ENCODE measurements at places on chromosomes 4 and X.

- DNase-seq: no peak
Measured at GRCh38 chrX:56765811-56766553, 36.9 kb downstream of the NBDY start.

- DNase-seq: no peak
Measured at GRCh38 chrX:120228187-120228908, 22.3 kb upstream of the ZBTB33 start.

GRCh38 chr4:119244832-119245231, 32.3 kb downstream of the USP53 start:
- DNase-seq: no peak

DNA sequence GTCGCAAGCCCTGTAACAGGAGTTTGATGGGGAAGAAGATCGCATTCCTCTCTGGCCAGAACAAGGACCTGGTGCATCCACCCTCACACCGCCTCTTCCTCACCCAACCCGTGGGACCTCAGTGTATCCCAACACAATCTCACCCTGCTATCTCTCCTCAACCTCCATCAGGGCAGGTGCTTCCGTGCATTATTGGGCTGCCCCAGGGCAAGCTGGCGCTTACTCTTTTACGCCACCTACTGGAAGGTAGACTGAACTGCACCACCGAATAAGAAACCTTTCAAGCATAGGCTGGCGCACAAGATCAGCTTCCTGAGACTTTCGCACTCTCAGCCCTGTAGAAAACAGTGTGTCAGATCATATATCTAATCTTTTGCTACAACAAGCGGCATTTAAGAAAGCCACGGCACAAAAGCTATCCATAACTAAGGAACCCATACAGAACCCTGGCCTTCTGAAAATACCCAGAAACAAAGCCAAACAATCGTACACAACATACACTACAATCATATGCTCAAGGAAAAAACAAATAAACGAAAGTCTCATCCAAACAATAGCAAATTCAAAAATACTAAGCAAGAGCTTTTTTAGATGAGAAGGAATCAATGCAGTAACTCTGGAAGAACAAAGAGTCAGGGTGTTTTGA, 209.3 kb downstream of the UGT8 start:
- no peak for DNase-seq

- no peak for DNase-seq
Measured at GRCh38 chr4:110195561-110196205, 2.7 kb downstream of the ELOVL6 start.

DNA sequence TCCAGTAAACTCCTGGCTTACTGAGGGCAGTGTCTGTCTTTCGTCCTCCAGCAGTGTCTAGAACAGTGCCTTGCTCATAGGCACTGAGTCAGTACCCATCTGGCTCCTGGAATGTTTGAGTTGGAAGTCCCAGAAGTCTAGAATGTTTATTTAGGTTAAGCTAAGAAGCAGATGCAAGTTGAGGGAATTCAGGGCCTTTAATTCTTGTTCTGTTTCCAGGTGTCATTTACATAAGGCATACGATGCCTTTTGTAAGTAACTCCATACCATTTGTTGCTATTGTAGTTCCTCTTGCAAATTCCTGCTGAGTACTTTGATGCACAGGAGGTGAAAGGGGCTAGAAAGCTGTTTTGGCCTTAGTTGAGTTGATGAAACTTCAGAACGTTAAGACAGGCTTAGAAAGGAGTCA, 22.2 kb downstream of the ARHGAP10 start:
- no peak for DNase-seq

DNA sequence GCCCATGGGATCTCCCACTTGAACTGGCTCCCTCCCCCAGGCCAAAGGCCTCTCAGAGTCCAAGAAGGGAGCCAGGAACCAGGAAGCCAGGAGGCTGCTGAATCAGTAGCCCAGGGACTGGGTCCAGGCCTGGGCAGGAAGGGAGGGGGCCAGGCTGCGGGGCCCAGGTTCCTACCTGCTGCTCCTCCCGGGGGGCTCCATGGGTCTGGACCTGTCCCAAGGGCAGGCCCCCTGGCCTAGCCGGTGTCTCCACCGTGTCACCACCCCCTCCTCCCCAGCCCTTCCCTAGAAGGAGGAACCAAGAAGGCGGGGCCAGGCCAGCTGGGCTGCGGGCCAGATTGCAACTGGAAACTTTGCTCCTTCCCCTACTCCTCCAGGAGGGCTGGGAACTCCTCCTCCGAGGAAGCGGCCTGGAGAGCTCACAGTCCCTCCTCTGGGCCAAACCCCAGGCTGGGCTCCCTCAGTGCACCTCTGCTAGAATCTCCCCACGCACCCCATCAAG, at the start of gene IQSEC2:
Gene IQSEC2, minus strand, starts transcription at position 264 of the 502 bp plus-strand sequence.
- peak; percentile 37 for DNase-seq

- DNase-seq: no peak
Measured at GRCh38 chrX:33001107-33001506, 210.2 kb downstream of the DMD start.

DNA sequence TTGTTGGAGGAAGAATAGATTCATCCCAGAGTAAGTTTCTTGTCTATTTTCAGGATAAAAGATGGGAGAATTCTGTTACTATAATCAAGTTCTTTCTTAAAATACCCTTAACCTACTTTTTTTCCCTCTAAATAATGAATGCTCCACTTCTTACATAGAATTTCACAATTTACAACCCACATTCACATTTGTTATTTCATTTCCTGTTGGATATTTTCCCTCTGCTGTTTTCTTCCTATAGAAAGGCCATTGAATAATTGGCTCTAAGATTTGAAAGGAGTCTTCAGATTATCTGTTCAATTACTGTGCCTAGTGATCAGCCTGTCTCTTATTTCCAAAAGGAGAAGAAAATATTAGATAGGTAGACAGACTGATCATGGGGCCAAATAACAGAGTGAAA, 79.7 kb downstream of the CPE start:
- no peak for DNase-seq

GRCh38 chr4:5958199-5958735, 60.0 kb downstream of the C4orf50 start:
- no peak for DNase-seq

DNA sequence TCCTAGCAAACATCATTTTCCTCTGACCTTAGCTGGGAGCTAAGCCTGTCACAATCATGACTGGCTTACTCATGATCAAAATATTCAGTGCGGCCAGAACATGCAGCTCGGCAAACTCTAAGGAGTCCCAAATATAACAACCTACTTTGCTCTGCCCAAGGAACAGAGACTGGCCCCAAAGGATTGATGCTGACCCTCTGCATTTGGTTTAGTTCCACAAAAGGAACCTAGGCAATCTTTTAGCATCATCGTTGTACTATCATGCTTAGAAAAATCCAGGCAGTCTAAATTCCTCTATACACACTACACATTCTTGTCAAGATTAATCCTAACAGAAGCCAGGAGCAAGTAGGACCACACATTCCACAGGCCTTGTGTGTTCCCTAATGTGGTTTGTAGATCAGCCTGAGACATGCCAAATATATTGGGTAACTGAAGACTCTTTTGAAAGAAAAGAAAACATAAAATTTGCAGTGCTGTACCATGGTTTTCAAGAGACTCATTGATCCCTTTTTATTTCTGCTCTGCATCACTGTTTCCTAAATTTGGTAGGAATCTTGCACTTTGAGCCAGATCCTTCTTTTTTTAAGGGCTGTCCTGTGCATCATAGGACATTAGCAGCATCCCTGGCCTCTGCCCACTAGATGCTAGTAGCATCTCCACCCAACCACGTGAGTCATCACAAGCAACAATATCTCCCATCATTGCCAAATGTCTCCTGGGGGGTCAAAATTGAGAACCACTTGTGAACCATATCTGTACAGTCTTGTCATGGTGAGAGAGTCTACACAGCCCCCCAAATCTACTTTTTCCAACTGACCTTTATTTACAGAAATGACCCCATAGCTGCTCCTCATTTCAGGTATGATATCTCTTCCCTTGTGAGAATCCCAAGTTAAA, 17.6 kb upstream of the CC2D2A start:
- no peak for DNase-seq

DNA sequence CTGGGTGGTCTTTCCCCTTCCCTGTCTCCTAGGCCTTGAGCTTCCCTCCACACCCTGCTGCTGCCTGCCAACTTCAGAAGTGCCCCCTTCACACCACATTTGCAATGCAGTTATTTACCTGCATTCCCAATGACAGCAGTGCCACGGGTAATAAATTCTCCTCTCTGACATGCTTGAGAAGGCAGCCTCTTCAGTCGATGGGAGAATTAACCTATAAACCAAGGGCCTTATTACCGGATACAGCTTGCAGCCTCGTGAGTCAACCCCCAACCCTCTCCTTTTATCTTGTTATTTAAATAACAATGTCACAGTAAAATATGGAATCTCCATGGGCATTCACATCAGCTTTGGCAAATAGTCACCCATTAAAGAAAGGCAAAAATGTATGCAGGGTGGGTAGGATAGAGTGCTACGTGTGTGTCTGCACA, 34.7 kb upstream of the LGI2 start:
- no peak for DNase-seq

- no peak for DNase-seq
Measured at GRCh38 chrX:141469469-141469868, 115.1 kb downstream of the SPANXA1 start.

- DNase-seq: no peak
Measured at GRCh38 chr4:101158134-101158482, 189.2 kb downstream of the PPP3CA start.

GRCh38 chr4:1206299-1207156, 34.1 kb upstream of the SPON2 start:
- no peak for DNase-seq

DNA sequence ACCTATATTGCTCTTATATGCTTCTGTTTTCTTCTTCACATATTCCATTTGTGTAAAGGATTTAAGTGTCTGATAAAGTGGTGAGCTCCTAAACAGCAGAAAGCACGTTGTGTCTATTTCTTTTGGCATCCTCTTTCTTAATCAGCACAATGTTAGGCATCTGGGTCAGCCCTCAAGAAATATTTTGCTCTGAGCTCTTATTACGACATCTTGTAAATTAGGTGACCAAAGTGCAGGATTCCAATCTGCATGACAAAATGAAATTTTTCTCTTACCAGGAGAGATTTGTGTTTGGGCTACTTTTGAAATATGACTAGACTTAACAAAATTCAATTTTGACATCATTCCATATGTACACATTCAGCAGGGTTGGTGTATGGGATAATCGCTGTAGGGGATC, 210.0 kb upstream of the IGFBP7 start:
- no peak for DNase-seq

- DNase-seq: no peak
Measured at GRCh38 chrX:13001097-13001496, 26.2 kb downstream of the TMSB4X start.

DNA sequence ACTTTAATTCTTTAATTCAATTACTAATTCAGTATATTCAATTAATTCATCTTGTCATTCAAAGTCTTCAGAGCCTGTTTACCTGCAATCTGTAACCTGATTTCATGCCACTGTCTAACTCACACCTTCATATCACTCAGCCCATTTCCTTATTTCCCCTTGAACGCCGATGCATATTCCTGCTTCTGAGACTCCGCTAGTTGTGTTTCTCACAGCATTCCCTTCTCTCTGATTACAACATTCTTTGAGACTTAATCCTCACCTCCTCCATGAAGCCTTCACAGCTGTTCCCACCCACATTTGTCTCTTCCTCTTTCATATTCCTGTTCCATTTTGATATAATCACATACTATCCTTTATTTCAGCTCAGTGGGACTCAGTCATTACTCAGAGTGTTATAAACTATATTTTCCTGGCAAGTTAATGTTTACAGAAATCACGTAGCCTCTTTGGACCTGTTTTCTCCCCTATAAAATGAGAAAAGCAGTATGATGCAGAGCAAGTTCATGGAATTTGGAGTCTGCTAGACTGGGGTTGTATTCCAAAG, 69.0 kb downstream of the MAP9 start:
- DNase-seq: no peak

- DNase-seq: no peak
Measured at GRCh38 chr4:126106658-126107057, 791.9 kb downstream of the FAT4 start.

GRCh38 chr4:96092151-96092705, 252.3 kb downstream of the PDHA2 start:
- DNase-seq: no peak

GRCh38 chr4:173332021-173332487, 2.1 kb downstream of the HMGB2 start:
- DNase-seq: no peak

- no peak for DNase-seq
Measured at GRCh38 chrX:20989361-20989760, 384.9 kb upstream of the CNKSR2 start.

DNA sequence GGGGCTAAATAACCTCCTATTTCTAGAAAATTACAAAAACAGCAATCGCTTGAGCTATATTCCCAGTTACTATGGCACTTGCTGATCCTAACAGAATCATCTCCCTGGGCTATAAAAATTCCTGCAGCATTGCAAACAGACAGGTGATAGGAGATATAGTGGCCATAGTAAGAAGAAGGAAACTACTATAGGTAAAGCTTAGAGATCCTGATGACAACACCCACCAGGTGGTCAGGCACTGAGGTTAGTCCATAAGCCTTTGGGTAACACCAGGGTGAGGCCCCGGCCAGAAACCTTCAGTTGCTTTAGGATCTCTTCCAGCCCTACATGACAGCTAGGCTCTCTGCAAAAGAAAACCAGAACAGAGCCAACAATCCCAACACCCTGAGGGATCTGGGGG, 197.9 kb upstream of the PPP1R2C start:
- no peak for DNase-seq

GRCh38 chrX:156000361-156000926, 2.9 kb downstream of the IL9R start:
- DNase-seq: no peak

Measured in NCI-H446 treated with DMSO at 0.1 percent for 48 hours (cell line).